GOT3 (cell line): ENCODE measurements at places on chromosomes 7 and 10.

DNA sequence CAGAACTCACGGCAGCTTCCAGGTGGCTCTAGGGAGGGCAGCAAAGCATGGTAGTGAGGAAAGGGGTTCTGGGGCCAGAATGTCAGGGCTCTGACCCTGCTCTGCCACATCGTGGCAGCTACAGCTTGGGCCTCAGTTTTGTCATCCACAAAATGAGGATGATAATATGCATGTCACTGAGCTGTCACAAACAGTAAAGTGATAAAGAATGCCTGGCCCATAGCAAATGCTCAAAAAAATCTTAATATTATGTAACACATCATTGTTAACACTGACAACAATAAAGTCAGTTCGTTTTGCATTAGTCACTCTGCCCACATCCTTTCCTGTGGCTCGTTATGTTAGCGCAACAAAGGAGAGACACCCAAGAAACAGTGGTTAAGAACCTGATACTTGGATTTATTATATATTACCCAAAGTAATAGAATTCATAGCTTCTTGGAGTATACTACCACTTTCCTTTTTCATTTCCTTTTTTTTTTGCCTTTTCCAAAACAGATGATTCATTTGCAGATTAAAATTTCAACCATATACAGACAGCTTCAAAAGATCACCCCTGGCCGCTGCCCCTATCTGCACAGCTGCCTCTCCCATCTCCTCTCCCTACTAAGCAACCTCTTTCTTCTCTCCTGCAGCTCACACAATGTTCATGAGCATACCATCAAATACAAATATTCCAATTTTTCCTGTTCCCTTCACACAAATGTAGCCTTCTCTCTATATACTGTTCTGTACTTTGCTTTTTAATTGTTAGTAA lies 45.5 kb upstream of the DDC start:
- no peak for DNase-seq

DNA sequence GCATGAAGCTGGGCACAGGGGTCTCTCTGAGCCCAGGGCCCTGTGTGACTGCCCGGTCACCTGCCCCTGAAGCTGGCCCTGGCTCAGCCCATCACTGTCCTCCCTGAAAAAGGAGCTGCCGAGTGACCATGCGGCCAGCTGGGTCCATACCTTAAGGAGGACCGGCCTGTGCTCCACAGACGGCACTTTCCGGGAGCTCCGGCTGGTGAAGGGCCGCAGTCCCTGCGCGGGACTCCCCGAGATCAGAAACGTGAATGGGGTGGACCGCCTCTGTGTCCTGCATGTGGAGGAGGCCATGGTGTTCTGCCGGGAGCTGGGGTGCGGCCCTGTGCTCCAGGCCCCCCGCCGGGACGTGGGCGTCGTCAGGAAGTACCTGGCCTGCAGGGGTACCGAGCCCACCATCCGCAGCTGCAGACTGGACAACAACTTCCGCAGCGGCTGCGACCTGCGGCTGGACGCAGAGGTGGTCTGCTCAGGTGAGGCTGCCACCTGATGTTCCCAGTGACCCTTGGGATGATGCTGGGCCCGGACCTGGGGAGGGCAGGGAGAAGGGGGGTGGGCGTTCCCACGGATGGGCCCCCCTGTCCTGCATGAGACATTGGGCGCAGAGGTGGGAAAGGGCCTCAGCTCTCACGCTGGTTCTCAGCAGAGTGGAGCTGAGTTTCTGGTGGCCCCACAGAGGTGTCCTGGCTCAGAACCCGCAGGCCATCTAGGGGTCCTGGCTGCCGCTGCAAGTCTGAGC lies 3.5 kb downstream of the SCART1 start:
- DNase-seq: no peak

DNA sequence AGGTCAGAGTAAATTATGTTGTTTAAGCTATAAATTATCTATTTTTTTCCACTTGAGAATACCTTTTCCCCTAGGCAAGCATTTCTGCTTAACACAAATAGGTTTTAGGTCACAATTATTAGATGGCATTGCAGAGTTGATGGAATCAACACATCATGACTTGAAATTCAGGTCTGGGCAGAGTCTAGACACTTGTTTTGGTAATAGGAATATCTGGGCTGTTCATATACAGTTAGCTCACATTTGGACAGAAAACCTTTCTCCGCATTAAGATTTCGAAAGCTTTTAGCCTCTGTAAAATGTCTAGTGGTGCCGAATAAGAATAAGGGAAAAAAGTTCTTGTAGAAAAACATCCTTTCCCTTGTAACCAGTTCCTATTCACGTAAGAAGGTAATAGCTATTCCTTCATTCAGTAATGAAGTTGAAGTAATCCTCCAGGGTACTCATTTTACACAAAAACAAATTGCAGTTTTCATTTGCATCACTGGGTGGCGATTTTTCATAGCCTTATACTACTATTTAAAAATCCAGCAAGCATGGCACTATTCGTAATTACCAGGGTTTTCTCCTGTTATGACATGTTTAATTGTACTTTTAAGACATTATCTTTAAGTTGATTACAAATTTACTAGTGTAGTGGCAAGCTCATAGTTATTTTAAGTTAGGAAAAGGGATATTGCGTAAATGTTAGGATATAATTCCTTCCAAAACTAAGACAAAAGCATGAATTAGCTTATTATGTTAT lies 37.0 kb downstream of the RPA3 start:
- no peak for DNase-seq

DNA sequence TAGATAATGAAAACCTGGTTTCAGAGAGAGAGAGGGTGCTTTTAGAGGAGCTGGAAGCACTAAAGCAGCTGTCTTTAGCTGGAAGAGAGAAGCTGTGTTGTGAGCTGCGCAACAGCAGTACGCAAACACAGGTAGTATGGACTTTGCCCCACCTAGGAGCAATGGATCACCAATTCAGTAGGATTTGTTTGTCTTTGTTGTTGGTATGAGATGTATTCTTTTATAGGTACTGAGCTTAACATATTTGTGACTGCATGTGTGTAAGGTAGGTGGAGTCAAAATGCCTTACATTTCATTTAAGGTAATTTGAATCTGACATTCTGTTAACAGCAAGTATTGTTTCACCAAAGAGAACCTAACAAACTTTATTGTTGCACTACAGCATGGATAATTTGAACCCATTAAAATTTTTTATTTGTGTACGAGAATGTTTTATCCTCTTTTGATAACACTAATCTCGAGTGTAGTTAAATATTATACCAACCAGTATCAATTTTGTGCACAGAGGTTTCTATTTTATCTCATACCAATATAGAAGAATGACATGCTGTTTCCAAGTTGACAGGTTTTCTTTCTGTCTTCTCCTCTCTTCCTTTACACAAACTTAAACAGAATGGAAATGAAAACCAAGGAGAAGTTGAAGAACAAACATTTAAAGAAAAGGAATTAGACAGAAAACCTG lies 92.1 kb downstream of the CYP51A1 start:
- no peak for DNase-seq

DNA sequence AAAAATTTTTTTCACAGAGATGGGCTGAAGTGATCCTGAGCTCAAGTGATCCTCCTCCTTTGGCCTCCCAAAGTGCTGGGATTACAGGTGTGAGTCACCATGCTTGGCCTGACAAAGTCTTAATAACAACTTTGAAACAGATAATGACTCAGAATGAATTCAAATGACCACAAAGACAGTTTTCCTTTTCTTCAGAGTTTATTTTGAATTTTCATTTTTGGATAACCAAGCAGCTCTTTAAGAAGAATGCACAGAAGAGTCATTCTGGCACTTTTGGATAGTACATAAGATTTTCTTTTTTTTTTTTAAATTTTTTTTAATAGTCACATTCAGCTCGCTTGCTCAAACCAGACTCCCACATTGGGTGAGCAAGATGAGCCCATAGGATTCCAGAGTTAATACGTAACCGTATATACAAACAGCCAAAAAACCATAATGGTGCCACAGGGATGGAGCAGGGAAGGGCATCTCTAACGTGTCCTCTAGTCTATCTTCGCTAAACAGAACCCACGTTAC lies 43.0 kb upstream of the NMT2 start:
- DNase-seq: no peak

GRCh38 chr10:92045641-92046106 lies 122.1 kb downstream of the BTAF1 start:
- no peak for DNase-seq

DNA sequence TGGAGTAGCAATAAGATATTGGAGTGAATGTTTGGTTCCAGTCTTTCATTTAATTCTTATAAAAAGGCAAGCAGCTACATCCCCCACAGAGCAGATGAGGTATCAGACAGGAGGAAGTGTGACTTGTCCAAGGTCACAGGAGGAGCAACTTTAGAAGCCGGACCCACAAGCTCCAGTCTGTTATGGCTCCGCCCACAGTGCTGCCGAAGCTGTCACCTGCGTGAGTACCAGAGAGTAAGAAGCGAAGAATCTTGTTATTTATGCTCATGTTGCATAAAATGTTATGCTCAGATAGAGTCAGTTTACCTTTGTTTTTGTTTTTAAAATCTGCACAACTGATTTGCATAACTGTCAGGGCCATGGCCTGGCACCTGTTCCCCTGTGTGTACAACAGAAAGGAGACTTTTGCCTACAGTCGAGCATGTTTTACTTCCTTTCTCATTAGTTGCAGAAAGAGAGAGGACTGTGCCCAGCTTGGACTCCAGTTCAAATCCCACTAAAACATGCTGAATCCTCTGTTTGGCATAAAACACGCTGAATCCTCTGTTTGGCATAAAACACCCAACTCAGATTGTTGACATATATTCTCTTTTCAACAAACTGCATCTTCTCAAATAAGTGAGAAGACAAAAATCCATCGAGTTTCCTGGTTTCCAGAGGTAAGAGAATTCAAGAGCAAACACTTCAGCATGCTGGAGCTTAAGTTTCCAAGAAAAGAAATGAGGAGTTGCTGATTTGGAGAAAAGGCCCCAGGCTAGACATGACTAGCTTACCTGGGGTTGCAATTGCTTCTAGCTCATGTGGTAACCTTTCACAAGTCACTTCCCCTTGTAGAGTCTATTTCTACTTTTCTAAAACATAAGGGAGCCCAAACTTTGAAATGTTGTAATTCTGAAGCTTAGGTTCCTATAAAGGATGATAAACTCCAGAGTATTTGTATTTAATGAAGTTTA lies 409.8 kb upstream of the ZMIZ1 start:
- DNase-seq: no peak

GRCh38 chr10:78375854-78376785 lies 342.5 kb downstream of the RPS24 start:
- DNase-seq: no peak

DNA sequence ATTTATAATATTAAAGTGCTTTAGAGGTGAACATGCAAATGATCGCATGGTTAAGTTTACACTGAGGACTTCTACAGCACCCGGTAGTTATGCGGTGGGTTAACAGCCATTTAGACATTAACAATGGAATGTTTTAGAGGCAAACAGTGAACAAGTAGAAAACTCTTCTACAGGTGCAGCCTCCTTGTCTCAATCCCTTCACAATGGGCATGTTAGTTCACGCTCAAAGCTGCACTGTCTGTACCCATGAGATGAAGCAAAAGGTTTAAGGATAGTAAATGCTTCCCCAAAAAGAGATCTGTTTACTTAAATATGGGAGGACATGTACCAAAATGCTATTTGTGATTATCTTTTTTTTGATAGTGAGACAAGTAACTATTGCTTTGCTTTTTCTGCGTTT lies 25.1 kb downstream of the PUS7 start:
- DNase-seq: no peak

GRCh38 chr10:120555842-120556532 lies 99.0 kb downstream of the PLPP4 start:
- no peak for DNase-seq

GRCh38 chr7:131673576-131673975 lies 117.1 kb upstream of the PODXL start:
- DNase-seq: no peak
